ENCODE measurements at places on chromosomes 5 and 9. TPM values are rescaled to one million over a fixed set of nuclear protein-coding genes. Genes with fewer than 3 reads are reported as not detected.

The SETD9 gene
- 3.7 TPM for total RNA-seq

The FBP1 gene
- total RNA-seq: not detected

The FOXD4L3 gene
- not detected for total RNA-seq

The GAPVD1 gene
- total RNA-seq: 59.7 TPM

The FBLL1 gene
- 30.0 TPM for total RNA-seq

The BHMT2 gene
- total RNA-seq: 0.25 TPM

The ADAMTS16 gene
- 1.5 TPM for total RNA-seq

The EIF4EBP3 gene
- not detected for total RNA-seq

The OR1Q1 gene
- total RNA-seq: not detected

The ADAMTS19 gene
- 2.2 TPM for total RNA-seq

The THOC3 gene
- 40.6 TPM for total RNA-seq

The GABRB2 gene
- 65.2 TPM for total RNA-seq

The GARIN3 gene
- not detected for total RNA-seq

The MYOZ3 gene
- 3.9 TPM for total RNA-seq

The IFNE gene
- not detected for total RNA-seq

The OR1J2 gene
- total RNA-seq: not detected

The IL7R gene
- 0.98 TPM for total RNA-seq

The ANGPTL2 gene
- 3.7 TPM for total RNA-seq

The PCDH12 gene
- 3.4 TPM for total RNA-seq

The ZFP2 gene
- total RNA-seq: 10.1 TPM

The APBA1 gene
- 34.2 TPM for total RNA-seq
